ENCODE measurements at places on chromosomes 11 and 22.

DNA sequence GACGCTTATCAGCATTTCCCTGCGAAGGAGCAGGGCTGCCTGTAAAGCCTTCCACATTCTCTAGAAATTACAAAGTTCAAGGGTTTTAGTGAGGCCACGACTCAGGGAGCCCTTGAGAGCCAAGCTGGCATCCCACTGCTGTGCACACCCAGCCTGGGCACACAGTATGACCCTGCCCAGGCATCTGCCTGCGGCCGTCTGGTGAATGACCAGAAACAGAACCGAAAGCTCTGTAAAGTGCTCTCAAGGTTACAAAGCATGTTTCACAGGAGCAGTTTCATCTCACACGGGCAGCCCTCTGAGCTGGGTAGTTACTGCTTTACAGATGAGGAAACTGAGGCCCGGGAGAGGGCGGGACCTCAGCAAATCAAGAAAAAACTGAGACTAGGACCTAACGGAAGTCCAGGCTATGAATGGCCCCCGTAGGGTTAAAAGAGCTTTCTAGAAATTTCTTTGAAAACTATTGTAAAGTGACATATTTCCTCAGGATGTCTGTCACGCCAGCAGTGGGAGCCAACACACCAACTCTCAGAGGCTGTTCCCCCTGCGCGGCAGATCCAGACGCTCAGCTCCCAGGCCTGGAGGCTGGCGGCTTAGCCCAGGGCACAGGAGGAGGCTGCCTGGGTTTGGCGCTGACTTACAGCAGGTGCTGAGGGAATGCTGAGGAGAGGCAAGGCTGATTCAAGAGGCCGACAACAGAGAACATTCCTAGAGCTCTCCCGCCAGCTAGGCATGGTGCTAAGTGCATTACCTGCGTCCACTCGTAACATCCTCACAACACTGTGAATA lies 7.7 kb upstream of the TCF20 start:
- no peak for DNase-seq

DNA sequence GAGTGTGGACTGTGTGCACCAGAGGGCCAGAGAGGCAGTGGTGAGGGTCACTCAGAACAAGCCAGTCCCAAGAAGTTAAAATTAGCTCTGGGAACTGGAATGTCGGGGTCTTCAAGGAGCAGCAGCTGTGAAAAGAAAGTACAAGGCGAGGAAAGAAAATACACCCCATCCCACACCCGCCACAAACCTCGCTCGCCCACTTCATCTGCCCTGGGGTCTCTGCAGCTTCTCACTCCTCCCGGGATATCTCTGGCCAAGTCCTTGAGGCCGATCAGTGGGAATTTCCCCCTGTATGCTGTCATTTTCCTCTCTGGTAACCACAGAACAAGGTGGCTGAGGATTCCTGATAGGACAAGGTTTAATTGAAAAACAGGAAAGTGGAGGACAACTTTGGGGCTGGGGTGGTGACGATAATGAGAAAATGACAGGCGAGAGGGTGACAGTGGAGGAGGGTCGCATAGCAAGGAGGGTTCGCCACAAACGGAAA lies 36.3 kb upstream of the TIMP3 start:
- DNase-seq, result no peak

DNA sequence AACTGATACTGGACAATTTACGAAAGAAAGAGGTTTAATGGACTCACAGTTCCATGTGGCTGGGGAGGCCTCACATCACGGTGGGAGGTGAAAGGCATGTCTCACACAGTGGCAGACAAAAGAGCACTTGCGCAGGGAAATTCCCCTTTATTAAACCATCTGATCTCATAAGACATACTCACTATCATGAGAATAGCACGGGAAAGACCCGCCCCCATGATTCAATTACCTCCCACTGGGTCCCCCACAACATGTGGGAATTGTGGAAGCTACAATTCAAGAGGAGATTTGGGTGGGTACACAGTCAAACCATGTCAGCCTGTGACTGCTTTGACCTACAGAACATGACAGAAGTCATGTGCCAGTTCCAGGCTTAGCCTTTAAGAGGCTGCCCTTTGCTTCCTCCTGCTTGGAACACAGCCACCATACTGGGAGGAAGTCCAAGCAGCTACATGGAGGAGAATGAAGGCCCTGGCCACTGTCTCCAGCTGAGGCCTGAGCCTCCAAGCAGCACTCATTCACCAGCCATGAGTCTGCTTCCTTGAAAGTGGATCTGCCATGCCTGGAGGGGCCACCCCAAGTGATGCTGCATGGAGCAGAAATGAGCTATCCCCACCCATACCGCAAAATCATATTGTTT lies 10.9 kb upstream of the GAL start:
- no peak for DNase-seq

DNA sequence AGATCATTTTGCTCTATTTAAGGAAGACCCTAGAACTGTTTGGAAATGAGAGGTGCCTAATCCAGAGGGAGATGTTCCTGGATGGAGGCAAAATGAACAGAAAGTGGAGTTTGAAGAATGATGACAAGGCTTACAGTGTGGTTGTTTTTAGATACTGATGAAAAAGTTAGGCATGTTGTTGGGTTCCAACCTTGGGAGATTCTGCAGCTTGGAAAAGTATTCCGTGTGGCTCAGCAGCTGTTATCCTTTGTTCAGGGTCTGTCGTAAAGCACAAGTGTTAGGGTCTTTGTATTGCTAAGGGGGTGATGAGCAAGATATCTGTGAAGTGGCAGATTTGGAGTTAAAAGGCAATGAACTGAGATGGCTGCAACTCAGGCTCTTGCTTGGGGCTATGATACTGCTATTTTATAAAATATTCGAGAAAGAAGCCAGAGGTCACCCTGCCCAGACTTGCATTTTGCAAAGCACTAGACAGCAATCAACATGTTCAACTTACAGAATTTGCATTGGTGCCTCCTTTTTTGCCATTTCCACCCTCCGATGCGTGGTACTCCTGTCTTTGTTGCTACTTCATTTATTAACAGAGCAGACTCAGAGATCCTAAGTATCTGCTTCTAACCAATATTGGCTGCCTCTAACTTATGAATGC lies 45.3 kb upstream of the POGLUT3 start:
- no peak for DNase-seq

- DNase-seq, result no peak
Measured at GRCh38 chr22:26115266-26115665, 54.0 kb upstream of the SEZ6L start.

All from activated naive CD8-positive, alpha-beta T cell treated with anti-CD3 and anti-CD28 coated beads, Interleukin-2, amount 50 U/mL, for 16 hours (primary cell).